ENCODE measurements at places on chromosomes 16 and 17.

GRCh38 chr16:11679250-11679649 lies 11.0 kb downstream of the SNN start:
- no peak for DNase-seq

GRCh38 chr17:38358586-38359513 lies 7.2 kb downstream of the SOCS7 start:
- no peak for DNase-seq

DNA sequence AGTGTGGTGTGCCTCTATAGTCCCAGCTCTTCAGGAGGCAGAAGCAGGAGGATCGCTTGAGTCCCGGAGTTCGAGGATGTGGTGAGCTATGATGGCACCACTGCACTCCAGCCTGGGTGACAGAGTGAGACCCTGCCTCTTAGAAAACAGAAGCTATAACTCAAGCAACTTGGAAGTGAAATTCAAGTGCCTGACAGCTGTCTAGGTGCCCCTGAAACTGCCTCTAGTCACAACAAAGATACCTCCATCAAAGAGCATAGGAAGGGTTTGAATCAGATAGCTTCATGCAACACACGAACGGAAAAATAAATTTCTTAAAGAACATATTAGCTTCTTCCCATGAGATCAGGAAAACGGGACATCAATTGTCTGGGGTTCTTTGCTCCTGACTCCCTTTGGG lies 860 bp upstream of the PLCG2 start:
- no peak for DNase-seq

GRCh38 chr17:81906476-81907218 lies 4.6 kb downstream of the PCYT2 start:
- DNase-seq: no peak

DNA sequence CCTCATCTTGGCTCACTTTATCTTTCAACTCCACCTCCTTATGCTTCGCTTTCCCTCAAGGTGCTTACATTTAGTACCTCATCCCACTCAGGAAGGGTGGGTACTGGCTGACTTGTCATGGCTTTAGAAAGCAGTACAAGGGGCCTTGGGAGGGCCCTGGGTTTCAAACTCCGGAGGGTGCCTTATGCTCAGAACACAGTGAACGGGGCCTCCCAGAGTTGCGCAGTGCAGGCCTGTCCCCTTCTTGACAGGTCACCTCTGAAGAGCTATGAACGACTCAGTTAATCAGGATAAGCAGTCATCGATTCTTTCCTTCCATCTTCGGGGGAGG lies 6.0 kb downstream of the COG1 start:
- no peak for DNase-seq

GRCh38 chr17:7190276-7190917 lies 11.2 kb upstream of the ASGR1 start:
- DNase-seq: no peak

GRCh38 chr16:87033541-87034300 lies 283.5 kb downstream of the C16orf95 start:
- no peak for DNase-seq

GRCh38 chr17:5675625-5676421 lies 91.5 kb upstream of the NLRP1 start:
- DNase-seq: no peak

GRCh38 chr16:49458243-49458642 lies 84.6 kb downstream of the C16orf78 start:
- DNase-seq: no peak

GRCh38 chr17:66310528-66311148 lies 8.2 kb downstream of the PRKCA start:
- no peak for DNase-seq

DNA sequence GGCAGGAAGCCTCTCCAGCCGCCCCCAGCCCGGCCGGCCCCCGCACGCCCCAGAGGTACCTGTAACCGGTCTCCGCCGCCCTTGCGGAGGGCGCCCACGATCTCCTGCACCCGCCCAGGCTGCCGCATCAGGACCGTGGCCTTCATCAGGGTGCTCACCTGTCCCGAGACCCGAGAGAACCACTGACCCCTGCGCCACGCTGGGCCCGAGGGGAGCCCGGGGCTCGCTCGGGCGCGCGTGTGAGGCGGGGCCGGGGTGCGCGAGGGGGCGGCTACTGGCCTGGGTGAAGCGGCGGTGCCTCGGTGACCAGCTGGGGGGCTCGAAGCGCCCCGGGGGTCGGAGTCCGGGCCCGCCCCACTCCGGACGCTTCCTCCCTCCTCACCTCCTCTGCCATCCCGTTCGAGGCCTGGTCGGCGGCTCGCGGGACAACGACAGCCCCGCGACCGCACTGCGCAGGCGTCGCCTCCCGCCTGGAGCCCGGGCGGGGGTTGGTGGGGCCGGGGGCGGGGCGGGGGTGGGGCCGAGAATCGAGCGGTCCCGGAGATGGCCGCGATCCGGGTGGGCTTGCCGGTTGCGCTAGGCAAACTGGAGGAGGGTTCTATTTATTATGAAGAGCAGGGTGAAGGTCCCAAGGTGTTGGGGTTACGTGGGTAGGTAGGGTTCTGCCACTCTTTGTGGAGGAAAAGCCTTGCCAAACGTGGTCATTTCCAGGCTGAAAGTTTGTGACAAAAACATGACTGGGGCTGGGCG lies at the start of gene NT5C3B:
Gene NT5C3B (minus strand): TSS at position 433 of the 750 bp plus-strand sequence. CDS start 39 bp downstream, at position 394.
- no peak for DNase-seq

- DNase-seq: no peak
Measured at GRCh38 chr17:17384961-17385360, 81.8 kb downstream of the NT5M start.

GRCh38 chr16:11187522-11188023 lies 68.4 kb downstream of the SOCS1 start:
- DNase-seq: no peak

- DNase-seq: no peak
Measured at GRCh38 chr16:87945351-87946042, 5.7 kb upstream of the BANP start.

All from cortex of kidney (tissue), 1 donor.